Sigmoid colon (tissue), 7 donors: ENCODE measurements at places on chromosomes 11 and 22.

- peaks cover 7% of the 10 kb centered on the region for H3K4me1 ChIP-seq
- H3K27ac ChIP-seq: no peak overlapping the region
- no peak overlapping the region for H3K4me3 ChIP-seq
- peaks cover 31% of the 10 kb centered on the region for H3K27me3 ChIP-seq
Measured at GRCh38 chr22:21028277-21029251, 3.8 kb downstream of the SLC7A4 start.

- H3K27me3 ChIP-seq: no peaks in the 10 kb centered on the region
- H3K27ac ChIP-seq: no peak overlapping the region
- no peak overlapping the region for H3K4me3 ChIP-seq
- DNase-seq: no peak
Measured at GRCh38 chr22:44869196-44869595, 116.8 kb downstream of the ARHGAP8 start.

GRCh38 chr11:2480874-2481220 is 36.0 kb downstream of the KCNQ1 start:
- no peak overlapping the region for H3K4me3 ChIP-seq
- H3K36me3 ChIP-seq: no peaks in the 10 kb centered on the region
- no peak for DNase-seq
- H3K27me3 ChIP-seq: no peaks in the 10 kb centered on the region
- no peak overlapping the region for H3K27ac ChIP-seq

- H3K27ac ChIP-seq: no peak overlapping the region
- no peak for DNase-seq
- H3K36me3 ChIP-seq: no peaks in the 10 kb centered on the region
- no peaks in the 10 kb centered on the region for H3K27me3 ChIP-seq
- H3K4me1 ChIP-seq: no peaks in the 10 kb centered on the region
- H3K4me3 ChIP-seq: no peak overlapping the region
Measured at GRCh38 chr11:78429209-78429608, 11.6 kb upstream of the GAB2 start.

GRCh38 chr22:38291201-38291777 is 18.5 kb upstream of the TMEM184B start:
- H3K36me3 ChIP-seq: peaks cover 45% of the 10 kb centered on the region
- peak overlapping the region; percentile 67 for H3K27ac ChIP-seq
- no peak overlapping the region for H3K4me3 ChIP-seq
- H3K27me3 ChIP-seq: no peaks in the 10 kb centered on the region
- no peak for DNase-seq
- H3K4me1 ChIP-seq: peaks cover 14% of the 10 kb centered on the region

GRCh38 chr22:18056161-18056666 is 21.6 kb upstream of the PEX26 start:
- peaks cover 48% of the 10 kb centered on the region for H3K4me1 ChIP-seq
- H3K4me3 ChIP-seq: no peak overlapping the region
- H3K36me3 ChIP-seq: no peaks in the 10 kb centered on the region
- peak overlapping the region; percentile 79 for H3K27ac ChIP-seq
- H3K27me3 ChIP-seq: no peaks in the 10 kb centered on the region

DNA sequence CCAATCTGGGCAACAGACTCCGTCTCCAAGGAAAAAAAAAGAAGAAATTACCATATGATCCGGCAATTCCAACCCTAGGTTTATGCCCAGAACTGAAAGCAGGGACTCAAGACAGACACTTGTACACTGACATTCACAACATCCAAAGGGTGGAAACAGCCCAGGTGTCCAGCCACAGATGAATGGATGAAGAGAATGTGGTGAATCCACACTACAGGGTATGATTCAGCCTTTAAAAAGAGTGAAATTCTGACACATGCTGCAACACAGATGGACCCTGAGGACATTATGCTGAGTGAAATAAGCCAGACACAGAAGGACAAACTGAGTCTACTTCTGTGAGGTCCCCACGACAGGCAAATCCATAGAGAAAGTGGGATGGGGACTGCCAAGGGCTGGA is 43.9 kb downstream of the SGSM3 start:
- no peak for DNase-seq
- peaks cover 5% of the 10 kb centered on the region for H3K4me1 ChIP-seq
- H3K27me3 ChIP-seq: no peaks in the 10 kb centered on the region
- H3K4me3 ChIP-seq: no peak overlapping the region
- H3K27ac ChIP-seq: peak overlapping the region; percentile 29
- H3K36me3 ChIP-seq: peaks cover 65% of the 10 kb centered on the region

GRCh38 chr22:47123827-47124442 is 361.5 kb downstream of the TBC1D22A start:
- H3K27ac ChIP-seq: no peak overlapping the region
- DNase-seq: no peak

GRCh38 chr11:70002433-70002832 is 75.7 kb upstream of the ANO1 start:
- no peak overlapping the region for H3K27ac ChIP-seq
- no peak for DNase-seq
- peaks cover 4% of the 10 kb centered on the region for H3K27me3 ChIP-seq
- H3K4me3 ChIP-seq: no peak overlapping the region
- H3K4me1 ChIP-seq: no peaks in the 10 kb centered on the region
- no peaks in the 10 kb centered on the region for H3K36me3 ChIP-seq

DNA sequence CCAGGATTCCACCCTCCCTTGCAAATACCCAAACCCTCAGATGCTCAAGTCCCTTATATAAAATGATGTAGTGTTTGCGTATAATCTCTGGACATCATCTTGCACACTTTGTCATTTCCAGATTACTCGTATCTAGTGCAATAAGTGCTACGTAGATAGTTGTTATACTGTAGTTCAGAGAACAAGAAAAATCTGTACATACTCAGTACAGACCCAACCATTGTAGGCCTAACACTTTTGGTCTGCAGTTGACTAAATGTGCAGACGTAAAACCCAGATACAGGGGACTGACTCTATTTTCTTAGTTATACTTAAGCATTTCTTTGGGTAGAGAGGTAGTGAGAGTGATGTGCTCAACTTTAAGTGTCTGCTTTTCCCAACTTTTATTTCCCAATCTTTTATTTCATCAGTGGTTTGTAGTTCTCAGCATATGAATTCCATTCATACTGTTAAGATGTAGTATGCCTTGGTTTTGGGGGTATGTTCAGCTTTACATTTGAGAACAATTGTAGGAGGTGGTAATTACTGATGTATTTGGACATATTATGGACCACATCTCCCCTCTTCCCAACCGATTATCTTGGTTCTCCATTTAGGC is 43.9 kb downstream of the DDX6 start:
- no peak overlapping the region for H3K4me3 ChIP-seq
- peaks cover 5% of the 10 kb centered on the region for H3K4me1 ChIP-seq
- no peak overlapping the region for H3K27ac ChIP-seq
- no peak for DNase-seq
- H3K36me3 ChIP-seq: peaks cover 6% of the 10 kb centered on the region
- no peaks in the 10 kb centered on the region for H3K27me3 ChIP-seq

GRCh38 chr22:38148245-38148644 is 33.4 kb downstream of the PLA2G6 start:
- no peak overlapping the region for H3K4me3 ChIP-seq
- DNase-seq: peak; percentile 5
- no peak overlapping the region for H3K27ac ChIP-seq
- no peaks in the 10 kb centered on the region for H3K27me3 ChIP-seq
- H3K36me3 ChIP-seq: no peaks in the 10 kb centered on the region

GRCh38 chr11:12389676-12390657 is 12.6 kb downstream of the PARVA start:
- H3K27ac ChIP-seq: peak overlapping the region; percentile 98
- no peak overlapping the region for H3K4me3 ChIP-seq
- H3K36me3 ChIP-seq: no peaks in the 10 kb centered on the region
- H3K27me3 ChIP-seq: no peaks in the 10 kb centered on the region
- peaks cover 73% of the 10 kb centered on the region for H3K4me1 ChIP-seq
